A549 treated with dexamethasone at 1 μM for 4 hours (cell line): ENCODE measurements at places on chromosomes 16 and 17. TPM values are rescaled to one million over a fixed set of nuclear protein-coding genes. Genes with fewer than 3 reads are reported as not detected.

Gene HBM
- total RNA-seq, result not detected in 5 replicates

Gene KRT20
- total RNA-seq, result 0.11 to 0.49 TPM (median 0.19 TPM) in 5 replicates

Gene MPV17L
- total RNA-seq, result 4.2 to 6.7 TPM (median 6.1 TPM) in 5 replicates

Gene MGAT5B
- total RNA-seq, result 13.7 to 21.3 TPM (median 20.9 TPM) in 5 replicates

Gene CCL5
- total RNA-seq, result 0.80 to 1.7 TPM (median 1.2 TPM) in 5 replicates

Gene RAB26
- total RNA-seq, result 1.5 to 4.0 TPM (median 3.2 TPM) in 5 replicates

Gene CPPED1
- 25.3 to 30.5 TPM (median 28.9 TPM) in 5 replicates for total RNA-seq

Gene TNFSF12
- total RNA-seq, result 6.8 to 12.9 TPM (median 12.1 TPM) in 5 replicates

Gene WNT3
- 3.6 to 4.7 TPM (median 4.2 TPM) in 5 replicates for total RNA-seq

Gene TMEM238L
- total RNA-seq, result not detected in 5 replicates

Gene NAGPA
- 12.1 to 16.8 TPM (median 15.9 TPM) in 5 replicates for total RNA-seq

Gene EVI2A
- not detected in 5 replicates for total RNA-seq

Gene P4HB
- total RNA-seq, result 735 to 768 TPM (median 746 TPM) in 5 replicates

Gene KRT9
- total RNA-seq, result not detected in 5 replicates

Gene E2F4
- total RNA-seq, result 77.3 to 103 TPM (median 101 TPM) in 5 replicates

Gene IL21R
- 0.02 to 0.04 TPM (median 0.02 TPM) in 3 of 5 replicates, not detected in the others for total RNA-seq

Gene LGALS9B
- total RNA-seq, result not detected in 5 replicates

Gene KRTAP3-2
- total RNA-seq, result 0.16 to 0.41 TPM (median 0.28 TPM) in 4 of 5 replicates, not detected in the other

Gene UTS2R
- 0.06 TPM in 2 of 5 replicates, not detected in the others for total RNA-seq

Gene FBXO39
- 0.05 TPM in 1 of 5 replicates, not detected in the others for total RNA-seq

Gene CORO6
- 3.5 to 5.8 TPM (median 4.3 TPM) in 5 replicates for total RNA-seq

Gene SMIM36
- not detected in 5 replicates for total RNA-seq

Gene CARD14
- 0.22 to 0.42 TPM (median 0.38 TPM) in 5 replicates for total RNA-seq

Gene ZNF629
- total RNA-seq, result 17.1 to 20.8 TPM (median 19.3 TPM) in 5 replicates
